Cardiac muscle cell (in vitro differentiated cells and primary cell): ENCODE measurements at places on chromosomes 12 and 14. TPM values are rescaled to one million over a fixed set of nuclear protein-coding genes. Genes with fewer than 3 reads are reported as not detected.

The KCNA1 gene
- total RNA-seq = 0.07 and 0.18 TPM in 2 replicates

The RBM25 gene
- 27.8 and 66.8 TPM in 2 replicates for total RNA-seq

The CYP46A1 gene
- total RNA-seq = 11.1 and 14.2 TPM in 2 replicates

The GLT1D1 gene
- 1.4 and 2.7 TPM in 2 replicates for total RNA-seq

The SLCO1B3 gene
- not detected in 2 replicates for total RNA-seq

The C1QL4 gene
- not detected in 2 replicates for total RNA-seq

The CD163 gene
- total RNA-seq = 0.06 TPM in 1 of 2 replicates, not detected in the other
